Endothelial cell of umbilical vein (primary cell): ENCODE measurements at places on chromosomes 12 and 14. TPM values are rescaled to one million over a fixed set of nuclear protein-coding genes. Genes with fewer than 3 reads are reported as not detected.
A peak's percentile ranks its signal among the peaks of the same experiment; 100 is the strongest.

GRCh38 chr12:64650762-64651161 is 40.5 kb downstream of the RASSF3 start:
- DNase-seq, result peak; percentile 45

- DNase-seq, result no peak
Measured at GRCh38 chr12:67442347-67442841, 173.2 kb downstream of the CAND1 start.

DNA sequence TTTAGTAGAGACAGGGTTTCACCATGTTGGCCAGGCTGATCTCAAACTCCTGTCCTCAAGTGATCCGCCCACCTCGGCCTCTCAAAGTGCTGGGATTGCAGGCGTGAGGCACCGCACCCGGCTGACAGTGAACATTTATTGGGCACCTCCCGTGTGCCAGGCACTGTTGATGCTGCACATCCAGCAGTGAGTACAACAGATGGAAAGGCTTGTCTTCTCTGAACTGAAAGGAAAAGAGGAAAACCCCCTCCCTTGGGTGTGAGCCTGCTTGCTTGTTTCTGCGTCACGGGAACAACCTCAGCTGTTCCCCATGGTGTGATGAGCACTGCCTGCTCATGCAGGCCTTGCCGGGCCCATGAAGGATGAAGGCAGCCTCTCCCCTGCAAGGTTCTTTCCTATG is 39.5 kb downstream of the DGLUCY start:
- no peak for DNase-seq

- no peak for DNase-seq
Measured at GRCh38 chr12:21879312-21879711, 61.9 kb downstream of the ABCC9 start.

GRCh38 chr14:88166616-88167015 is 156.5 kb downstream of the KCNK10 start:
- DNase-seq, result no peak

GRCh38 chr12:108462686-108463085 is 52.4 kb upstream of the FICD start:
- DNase-seq, result no peak

- DNase-seq, result no peak
Measured at GRCh38 chr12:19801941-19802340, 362.6 kb downstream of the AEBP2 start.

- no peak for DNase-seq
Measured at GRCh38 chr14:68509188-68509983, 283.5 kb downstream of the ZFP36L1 start.

GRCh38 chr12:44317651-44318126 is 481.8 kb downstream of the TMEM117 start:
- DNase-seq, result peak; percentile 7

GRCh38 chr12:127928615-127929571 is 338.1 kb upstream of the TMEM132C start:
- DNase-seq, result no peak

- peak; percentile 52 for DNase-seq
Measured at GRCh38 chr14:66709291-66709690, 201.3 kb downstream of the GPHN start.

Gene KRT78
- total RNA-seq, result not detected in 2 replicates

Gene ST8SIA1
- total RNA-seq, result not detected in 2 replicates

Gene KRT72
- total RNA-seq, result not detected in 2 replicates

Gene CEBPE
- not detected in 2 replicates for total RNA-seq
